ENCODE measurements at places on chromosomes 4 and X.

DNA sequence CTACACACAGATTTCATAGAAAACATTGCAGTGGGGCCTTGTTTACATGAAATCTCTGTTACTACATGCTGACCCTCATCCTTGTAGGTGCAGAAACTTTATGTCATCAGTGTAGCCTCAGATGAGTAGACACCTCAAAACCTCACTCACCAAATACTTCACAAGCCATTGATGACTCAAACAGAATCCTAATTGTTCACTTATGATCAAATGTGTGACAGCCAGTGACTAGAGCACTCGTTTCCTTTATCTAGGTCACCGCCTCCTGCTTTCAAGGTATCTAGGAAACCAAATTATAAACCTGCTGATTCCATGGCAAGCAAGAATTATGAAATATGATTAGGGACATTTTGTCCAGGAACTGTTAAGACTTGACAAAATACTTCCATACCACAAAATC is 255.8 kb upstream of the GPRIN3 start:
- DNase-seq, result no peak

DNA sequence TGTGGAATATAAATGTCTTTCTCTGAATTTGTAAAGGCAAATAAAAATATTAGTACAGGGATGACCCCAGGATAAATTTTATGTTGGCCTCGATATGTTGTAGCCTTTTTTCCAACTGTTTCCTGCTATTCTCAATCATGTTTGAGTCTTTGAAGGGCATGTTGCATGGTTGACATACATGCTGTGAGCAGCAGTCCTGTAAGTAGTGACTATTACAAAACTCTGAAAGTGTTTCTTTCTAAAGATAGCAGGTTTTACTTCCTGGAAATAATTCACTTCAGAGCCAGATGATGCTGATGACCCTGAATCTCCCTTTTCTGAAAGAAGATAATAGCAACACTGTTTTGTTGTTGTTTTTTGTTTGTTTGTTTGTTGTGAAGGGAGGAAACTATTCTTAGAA is 393.0 kb upstream of the GNPDA2 start:
- no peak for DNase-seq

DNA sequence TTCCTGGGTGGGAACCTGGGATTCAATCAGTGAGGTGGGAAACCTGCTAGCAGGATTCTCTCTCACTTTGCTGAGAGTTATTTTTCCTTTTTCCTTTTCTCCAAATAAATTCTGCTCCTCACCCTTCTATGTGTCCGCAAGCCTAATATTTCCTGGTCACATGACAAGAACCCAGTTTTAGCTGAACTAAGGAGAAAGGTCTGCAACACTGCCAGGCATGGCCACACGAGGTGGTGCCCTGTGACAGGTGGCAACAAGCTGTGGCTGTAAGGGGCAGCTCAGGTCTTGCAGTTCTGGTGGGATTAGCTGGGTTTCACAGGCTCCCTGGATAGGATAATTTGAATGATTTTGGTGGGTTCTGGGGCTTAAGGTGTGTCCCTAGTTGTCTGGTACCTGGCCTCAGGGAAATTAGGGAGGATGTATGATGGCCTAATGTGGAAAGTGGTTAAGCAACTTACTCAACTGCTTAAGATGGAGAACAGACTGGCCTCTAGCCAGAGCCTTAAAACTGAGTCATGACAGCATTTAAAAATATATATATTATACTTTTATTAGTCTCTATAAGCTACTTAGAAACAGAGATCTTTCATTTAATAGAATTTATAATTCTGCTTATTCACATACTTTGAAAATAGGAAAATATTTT is 215.0 kb downstream of the IL15 start:
- DNase-seq, result no peak

DNA sequence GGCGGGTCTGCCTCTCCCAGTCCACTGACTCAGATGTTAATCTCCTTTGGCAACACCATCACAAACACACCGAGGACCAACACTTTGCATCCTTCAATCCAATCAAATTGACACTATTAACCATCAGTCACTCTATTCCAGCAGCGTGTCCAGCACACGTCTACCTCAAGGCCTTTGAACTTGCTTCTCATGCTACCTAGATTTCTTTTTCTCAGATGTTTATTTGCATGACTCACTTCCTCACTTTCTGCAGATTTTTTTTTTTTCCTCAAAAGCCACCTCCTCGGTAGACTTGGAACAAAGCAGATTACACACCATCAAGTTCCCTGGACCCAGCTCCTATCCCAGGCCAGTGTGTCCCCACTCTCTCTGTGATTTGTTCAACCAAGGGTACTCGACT is 49.5 kb downstream of the SUPT20HL2 start:
- DNase-seq, result no peak

- no peak for DNase-seq
Observed at GRCh38 chr4:53461244-53461643, 83.8 kb downstream of the FIP1L1 start.

DNA sequence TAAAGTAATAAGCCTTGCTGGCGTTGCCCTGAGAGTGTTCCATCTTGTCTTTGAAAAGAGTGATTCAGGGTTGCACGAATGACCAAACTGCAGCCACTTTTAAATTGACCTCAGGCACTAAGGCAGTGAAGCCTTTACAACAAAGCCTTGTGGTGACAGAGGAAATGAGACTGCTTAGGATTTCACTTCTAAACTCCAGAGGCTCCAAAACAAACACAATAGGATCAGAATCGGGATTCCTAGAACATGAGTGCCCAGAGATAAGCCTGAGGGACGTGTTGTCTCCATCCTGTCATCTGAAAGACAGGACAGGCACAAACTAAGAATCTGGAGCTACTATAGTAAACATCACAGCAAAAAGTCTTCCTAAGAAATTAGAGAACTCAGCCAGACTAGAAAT is 405.2 kb downstream of the PPARGC1A start:
- no peak for DNase-seq

GRCh38 chr4:56078866-56079265 is 130.1 kb downstream of the CEP135 start:
- peak; percentile 10 for DNase-seq

DNA sequence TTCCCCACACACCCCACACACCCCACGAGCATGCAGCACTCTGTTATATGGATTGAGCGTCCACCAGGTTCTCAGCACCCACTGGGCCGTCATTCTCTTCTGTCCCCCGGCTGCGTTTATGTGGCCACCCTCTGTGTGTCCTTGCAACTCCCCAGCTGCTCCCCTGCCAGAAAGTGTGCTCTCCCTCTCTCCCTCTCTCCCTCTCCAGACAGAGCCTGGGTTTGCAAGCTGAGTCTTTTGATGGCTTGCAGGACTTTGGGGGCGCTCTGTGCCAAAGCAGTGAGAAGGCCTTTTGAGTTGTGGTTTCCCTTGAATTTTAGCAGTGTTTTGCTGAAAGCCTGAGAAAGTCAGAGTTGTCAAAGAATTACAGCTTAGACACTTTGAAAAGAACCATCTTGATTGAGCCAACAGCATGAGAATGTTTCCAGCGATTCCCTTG is 173.5 kb downstream of the DCLK2 start:
- DNase-seq, result peak; percentile 16

- DNase-seq, result no peak
Observed at GRCh38 chr4:70619778-70620177, 8.8 kb upstream of the ENAM start.

DNA sequence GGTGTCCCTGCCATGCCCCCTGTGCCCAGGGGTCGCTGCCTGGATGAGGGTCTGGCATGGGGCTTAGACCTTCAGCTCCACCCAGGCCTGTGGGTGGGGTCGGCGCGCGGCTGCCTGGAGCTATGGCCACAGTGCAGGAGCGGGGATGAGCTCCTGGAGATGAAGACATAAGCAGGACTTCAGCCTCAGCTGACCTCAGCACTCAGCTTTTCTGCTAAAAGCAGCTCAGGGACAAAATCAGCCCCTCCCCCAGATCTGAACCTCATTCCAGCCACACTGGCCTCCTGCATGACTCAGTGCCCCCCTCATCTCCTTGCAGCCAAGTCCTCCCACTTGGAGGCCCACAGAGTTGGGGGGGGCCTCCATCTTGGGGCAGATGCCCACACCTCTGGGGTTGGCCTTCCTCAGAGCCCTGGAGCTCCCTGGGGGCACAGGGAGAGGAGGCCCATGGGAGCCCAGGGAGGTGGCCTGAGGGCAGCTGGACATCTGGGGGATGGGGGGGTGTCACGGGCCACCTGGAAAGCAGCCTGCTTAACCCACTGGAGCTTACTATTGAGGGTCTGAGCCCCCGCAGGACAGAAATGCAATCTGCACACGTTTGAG is 19.4 kb upstream of the CPLX1 start:
- no peak for DNase-seq

- DNase-seq, result no peak
Observed at GRCh38 chr4:90841676-90842075, 714.5 kb downstream of the CCSER1 start.

- peak; percentile 11 for DNase-seq
Observed at GRCh38 chr4:1899149-1900086, 28.2 kb downstream of the NSD2 start.

GRCh38 chrX:48509245-48509590 is 426 bp downstream of the PORCN start:
- DNase-seq, result no peak

DNA sequence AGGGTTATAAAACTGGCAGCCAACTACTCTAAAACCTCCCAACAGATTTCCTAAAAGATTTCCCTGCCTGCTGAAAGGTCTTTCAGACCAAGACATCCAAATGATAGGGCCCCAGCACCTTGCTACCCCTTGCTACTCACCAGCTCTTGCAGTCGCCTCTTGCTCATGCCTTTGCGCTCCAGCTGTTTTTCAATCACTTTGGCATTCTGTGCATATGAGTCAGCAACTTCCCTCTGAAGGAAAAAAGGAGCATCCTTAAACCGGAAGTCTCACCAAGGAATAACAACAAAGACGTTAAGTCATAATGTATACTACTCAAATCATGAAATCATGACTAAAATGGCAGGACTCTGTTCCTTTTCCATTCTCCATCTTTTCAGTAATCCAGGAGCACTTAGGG is 24.0 kb downstream of the STEEP1 start:
- DNase-seq, result no peak

DNA sequence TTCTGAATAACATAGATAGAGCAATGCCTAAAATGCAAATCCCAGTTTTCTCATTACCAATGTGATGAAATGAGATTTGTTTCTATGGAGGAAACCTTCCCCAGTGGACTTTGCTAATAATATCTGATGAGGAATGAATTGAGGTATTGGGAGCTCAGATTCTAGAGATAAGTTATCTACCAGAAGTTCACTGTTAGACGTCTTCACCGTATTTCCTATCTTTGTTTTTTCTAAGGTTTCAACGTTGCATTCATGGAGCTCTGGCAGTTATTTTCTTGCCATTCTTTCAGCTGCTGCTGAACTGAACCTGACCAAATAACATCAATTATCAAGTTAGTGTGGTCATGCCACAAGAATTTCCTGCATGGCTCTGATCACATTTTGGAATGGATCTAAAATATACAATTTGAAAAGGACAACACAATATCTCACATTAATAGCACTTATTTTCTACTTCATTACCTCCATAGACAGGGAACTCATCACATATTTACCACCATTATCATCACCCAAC is 511.8 kb upstream of the LCORL start:
- DNase-seq, result no peak

DNA sequence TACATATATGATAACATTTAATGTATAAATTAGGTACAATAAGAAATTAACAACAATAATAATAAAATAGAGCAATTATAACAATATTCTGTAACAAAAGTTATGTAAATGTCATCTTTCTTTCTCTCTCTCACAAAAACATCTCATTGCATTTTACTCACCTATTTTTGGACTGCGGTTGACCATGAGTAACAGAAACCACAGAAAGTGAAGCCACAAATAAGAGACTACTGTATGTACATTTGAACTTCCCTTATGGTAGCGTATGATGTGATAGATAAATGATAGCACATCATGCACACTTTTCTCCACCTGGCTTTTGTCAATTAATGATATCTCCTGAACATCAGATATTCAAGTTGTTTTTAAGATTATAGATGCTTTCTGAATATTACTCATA is 80.5 kb downstream of the HNRNPD start:
- DNase-seq, result no peak

- DNase-seq, result no peak
Observed at GRCh38 chr4:100632163-100632562, 114.3 kb upstream of the EMCN start.

- DNase-seq, result no peak
Observed at GRCh38 chrX:133546441-133546840, 131.2 kb upstream of the GPC4 start.
